ENCODE measurements at places on chromosomes 12 and 14.

- no peak for DNase-seq
Measured at GRCh38 chr12:100247765-100248164, 19.1 kb downstream of the DEPDC4 start.

DNA sequence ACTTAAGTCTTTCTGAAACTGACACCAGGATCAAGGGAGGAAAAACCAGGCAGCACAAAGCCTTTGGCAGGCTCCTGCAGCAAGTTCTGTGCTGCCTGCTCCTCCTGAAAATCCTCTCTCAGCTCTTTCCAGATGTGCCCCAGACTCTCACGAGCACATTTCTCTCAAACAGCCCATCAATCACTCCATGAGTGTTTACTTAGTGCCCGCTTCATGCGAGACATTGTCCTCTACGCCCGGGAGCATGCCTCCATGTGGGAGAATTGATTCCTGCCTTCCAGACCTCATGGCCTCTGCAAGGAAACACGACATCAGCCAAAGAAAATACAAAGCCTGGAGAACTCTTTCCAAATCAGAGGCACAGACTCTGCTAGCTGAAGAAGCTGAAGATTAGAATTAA, 46.5 kb upstream of the TSPAN11 start:
- DNase-seq = no peak

- DNase-seq = no peak
Measured at GRCh38 chr12:77814386-77814785, 16.3 kb upstream of the NAV3 start.

DNA sequence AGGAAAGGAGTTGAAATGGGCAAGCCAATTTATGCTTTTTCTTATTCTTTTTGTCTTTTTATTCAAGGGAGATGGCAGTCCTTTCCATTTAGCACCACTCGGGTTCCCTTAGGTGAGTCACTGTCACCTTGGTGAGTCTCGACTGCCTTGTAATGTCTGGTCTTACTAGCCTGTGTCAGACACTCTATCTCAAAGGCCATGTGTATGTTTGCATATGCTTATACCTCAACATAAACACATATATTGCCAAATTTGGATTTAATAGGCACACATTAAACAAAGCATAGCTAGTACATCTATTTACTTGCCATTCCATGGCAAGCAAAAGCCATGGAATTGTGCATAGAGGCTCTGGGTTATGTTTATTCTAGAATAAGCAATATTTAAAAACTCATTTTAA, 624.9 kb upstream of the FOXG1 start:
- no peak for DNase-seq

DNA sequence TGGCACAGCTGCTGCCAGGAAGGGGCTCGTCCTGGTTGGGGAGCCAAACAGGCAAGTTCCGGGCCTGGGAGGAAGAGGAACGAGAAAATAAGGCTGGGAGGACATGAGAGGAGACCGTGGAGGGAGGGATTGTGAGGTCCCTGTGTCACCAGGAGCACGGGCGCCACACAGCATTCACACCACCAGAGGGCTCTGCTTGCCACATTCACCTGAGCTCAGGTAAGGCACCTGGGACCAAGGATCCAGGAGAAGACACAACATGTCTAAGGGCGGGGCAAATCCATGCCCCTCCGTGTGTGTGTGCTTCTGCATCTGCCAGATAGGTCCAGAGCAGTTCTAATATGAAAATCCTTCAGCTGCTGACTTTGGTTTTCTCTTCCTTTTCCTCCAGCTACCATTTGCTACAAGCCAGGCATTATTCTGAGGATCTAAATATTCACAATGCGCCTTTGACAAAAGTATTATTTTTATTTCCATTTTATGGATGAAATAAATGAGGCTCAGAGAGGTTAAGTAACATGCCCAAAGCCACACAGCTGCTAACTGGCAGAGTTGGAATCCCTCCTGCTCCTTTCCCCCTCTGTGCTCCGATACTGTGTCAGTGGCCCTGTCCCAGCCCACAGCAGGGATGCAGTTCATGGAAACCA, 14.6 kb downstream of the RAPGEF3 start:
- DNase-seq = no peak

DNA sequence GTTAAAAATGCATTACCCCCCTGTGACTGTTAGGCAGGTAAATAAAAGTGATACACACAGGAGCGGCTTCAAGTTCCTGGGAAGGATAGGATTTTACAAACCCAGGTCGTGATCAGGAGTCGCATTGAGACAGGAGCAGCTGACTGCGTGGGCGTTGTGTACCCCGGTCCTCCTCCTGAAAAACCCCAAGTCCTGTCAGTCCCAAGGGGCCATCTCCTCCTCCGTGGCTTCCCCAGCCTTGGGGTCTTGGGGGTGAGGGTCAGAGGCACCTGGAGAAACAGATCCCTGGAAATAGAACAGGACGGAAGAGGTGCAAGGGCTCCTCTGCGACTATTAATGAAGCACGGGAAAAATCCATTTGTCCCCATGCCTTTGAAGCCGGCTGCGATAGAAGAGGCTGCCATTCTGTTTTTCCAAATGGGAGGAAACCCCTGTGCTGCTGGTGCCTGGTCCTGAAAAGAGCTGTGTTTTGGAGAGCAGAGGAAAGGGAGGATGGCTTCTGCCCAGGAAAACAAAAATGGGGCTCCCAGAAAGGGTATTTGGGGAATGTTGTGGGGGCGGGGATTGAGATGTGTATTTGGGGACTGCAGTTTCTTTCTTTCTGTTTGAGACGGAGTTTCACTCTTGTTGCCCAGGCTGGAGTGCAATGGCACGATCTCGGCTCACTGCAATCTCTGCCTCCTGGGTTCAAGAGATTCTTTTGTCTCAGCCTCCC, 143.1 kb downstream of the ZNF664 start:
- DNase-seq = no peak

DNA sequence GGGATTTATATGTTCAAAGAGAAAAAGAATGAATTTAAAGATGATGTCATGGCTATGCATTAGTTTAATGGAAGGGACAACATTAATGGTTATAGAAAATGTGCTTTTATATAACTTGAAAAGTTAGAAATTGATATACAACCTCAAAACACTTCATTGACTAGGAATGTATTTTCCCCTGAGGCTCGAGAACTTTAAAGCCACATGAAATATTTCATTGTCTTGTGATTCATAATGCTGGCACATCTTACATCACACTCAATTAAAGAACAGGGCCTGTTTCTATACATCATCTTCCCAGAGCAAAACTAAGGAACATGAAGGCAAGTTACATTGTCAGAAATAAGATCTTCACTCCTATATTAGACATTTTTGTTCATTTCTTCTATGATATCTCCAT, 35.2 kb upstream of the PAWR start:
- DNase-seq = no peak

DNA sequence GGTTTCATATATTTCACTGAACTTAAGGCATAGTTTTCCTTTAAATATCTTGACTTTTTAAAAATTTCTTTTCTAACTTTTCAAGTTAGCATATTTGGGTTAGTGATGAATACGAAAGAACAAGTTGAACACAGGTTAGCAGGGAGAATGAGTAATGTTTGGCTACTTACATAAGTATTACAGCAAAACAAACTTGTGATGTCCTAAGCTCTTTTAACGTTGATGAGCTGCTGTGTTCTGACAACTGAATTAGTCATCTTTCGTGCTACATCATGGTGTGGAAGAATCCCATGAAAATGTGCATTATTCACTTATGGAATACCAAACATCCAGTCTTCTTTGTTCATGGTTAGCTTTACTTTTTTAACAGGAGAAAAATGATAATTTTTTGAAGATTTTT, 36.3 kb upstream of the PDZRN4 start:
- DNase-seq = no peak

- peak; percentile 45 for DNase-seq
Measured at GRCh38 chr14:50001999-50002925, 109.4 kb downstream of the ARF6 start.

DNA sequence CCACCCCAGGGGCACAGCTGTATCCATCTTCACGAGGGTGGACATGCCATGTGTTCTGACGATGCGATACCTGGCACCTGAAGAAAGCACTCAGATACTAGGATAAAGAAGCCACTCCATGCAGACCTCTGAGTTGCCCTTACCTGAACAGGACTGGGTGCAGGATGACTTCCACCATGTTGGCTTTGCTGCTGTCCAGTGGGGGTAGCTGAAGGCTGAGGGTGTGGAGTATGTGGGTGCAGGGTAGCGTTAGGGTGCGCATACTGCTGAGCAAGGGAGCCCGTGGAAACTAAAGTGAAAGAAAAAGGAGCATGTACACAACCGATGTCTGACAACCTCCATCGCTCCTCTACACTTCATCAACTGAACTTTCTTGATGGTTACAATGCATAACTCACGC, 51.3 kb downstream of the SH2B3 start:
- DNase-seq = no peak

DNA sequence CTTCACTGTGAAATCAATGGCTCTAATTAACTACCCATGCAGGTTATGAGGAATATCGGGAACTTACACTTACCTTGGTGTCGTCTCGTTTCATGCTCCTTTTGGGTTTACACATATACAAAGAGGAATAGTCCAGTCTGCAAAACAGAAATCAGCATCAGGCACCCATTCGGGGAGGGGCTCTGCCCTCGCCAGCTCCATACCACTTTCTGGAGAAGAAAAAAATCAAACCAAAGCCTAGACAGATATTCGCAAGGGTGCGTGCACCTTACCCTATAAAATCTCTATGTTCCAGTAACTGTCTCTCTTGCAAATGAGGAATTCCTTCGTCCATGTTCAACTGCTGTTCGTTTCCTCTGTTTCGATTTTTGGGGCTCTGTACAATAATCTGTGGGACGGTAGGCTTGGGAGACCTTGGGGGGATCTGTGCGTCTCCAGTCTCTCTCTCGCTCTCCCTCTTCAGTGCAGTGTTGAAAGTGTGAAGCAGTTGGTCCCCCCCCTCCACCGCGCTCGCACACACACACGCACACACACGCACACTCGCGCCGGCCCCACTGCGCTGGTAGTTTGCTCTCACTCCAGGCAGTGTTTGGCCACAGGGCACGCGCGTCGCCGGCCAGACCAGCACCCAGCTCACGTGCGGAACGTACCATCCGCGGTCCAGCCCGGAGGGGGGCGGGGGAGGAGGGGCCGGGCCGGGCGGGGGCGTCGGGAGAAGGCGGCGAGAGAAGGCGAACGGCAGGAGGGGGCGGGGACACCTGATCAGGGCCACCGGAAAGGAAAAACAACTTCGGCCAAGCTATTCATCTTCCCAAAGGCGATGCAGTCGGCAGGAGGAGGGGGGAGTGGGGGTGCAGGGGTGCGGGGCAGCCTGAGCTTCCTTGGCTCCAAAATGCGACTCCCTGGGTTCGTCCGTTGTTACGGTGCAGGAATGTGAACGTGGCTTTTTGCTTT, at the start of gene BHLHE41:
Gene BHLHE41, minus strand, starts transcription at position 592 of the 954 bp plus-strand sequence. Its CDS starts 258 bp downstream, at position 334.
- no peak for DNase-seq

DNA sequence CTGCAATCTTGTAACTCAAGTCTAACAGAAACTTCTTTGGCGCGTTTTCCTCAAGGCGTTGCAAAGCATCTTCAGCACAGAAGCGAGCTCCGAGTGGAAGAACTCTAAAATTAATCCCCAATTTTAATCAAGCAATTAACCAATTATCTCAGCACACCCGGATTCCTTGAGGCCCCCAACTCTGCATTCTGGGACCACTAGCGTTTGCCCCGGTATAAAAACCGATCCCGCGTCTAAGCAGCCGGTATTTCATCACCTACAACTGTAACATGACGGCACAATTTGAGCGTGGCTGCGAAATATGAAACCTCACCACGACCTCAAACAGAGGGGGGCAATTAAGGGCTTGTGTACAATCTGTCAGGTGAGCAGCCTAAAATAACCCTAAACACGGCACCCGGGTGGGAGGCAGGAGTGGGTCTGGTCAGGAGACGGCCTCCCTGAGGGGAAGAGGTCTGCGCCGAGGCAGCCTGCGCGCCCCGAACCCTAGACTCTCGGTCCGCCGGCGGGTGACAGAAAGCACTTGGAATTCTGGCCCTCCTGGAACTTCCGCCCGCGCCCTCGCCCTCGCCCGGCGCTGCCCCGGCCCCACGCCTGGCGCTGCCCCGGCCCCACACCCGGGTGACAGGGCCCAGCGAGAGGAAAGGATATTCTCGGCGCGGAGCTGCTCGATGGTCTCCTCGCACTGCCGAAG, 594 bp downstream of the ZCCHC8 start:
- peak; percentile 7 for DNase-seq

DNA sequence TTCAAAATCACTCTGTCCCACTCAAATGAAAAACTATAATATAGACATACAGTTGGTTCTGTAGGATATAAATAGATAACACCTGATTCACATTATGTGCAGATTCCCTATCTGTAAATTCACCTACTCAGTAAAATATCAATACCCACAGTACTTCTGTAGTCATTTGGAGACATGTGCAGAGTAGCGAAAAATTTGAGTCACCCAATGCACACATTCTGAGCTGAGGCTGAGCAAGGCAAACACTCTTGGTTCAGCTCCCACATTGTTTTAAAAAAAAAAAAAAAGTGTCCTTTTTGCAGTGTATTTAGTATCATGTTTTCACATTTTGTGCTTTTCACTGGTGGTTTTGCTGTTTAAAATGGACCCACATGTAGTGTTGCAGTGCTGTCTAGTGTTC, 27.3 kb upstream of the BBS10 start:
- DNase-seq = no peak

DNA sequence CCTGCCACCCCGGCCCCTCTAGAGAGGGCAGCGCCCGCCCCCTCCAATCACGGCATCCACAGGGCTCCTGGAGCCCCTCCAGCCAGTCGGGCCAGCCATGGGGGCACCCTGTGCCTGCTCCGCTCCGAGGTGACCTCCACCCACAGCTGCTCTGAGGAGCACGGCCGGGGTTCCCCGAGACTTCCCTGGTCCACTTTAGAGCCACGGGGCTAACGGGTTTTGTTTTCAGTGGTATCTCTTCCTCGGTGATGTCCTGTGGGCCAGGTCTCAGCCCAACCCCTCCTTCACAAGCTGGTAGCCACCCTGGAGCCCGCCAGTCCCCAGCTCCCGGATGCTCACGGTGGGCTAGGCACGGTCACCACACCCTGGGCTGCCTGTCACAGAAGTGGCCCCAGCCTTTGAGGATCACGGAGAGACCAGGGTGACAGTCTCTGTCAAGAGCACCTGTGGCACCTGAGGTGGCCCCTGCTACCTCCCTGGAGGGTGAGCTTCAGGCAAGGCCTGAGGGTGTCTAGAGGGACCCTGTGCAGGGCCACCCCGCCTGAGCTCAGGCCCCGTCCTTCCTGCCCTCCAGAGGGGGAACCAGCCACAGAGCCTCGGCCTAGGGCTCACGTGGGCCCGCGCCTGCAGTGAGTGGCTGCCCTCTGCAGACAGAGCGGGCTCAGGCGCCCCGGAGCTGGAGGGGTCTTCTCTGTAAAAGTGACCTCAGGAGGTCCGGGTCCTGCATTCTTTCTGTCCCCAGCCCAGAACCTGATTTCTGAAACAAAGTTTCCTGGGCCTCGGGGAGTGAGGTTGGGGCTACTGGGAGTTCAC, 146.0 kb upstream of the C14orf180 start:
- DNase-seq = no peak

Data from stimulated activated CD8-positive, alpha-beta memory T cell treated with anti-CD3 and anti-CD28 coated beads, Interleukin-4, amount 100 ng/mL, for 24 hours (primary cell).